ENCODE measurements at places on chromosomes 12 and 14. TPM values are rescaled to one million over a fixed set of nuclear protein-coding genes. Genes with fewer than 3 reads are reported as not detected.

EML1 gene
- 0.68 TPM for total RNA-seq

SCN8A gene
- total RNA-seq: 0.39 TPM

- peaks cover 6% of the 10 kb centered on the region for H3K27me3 ChIP-seq
- no peak for DNase-seq
- peaks cover 9% of the 10 kb centered on the region for H3K4me1 ChIP-seq
- H3K4me3 ChIP-seq: no peak overlapping the region
These were observed 95.8 kb downstream of the EPS8 start for GRCh38 chr12:15693228-15693911.

- no peak for DNase-seq
- H3K27ac ChIP-seq: no peak overlapping the region
- H3K4me3 ChIP-seq: no peak overlapping the region
- H3K36me3 ChIP-seq: no peaks in the 10 kb centered on the region
These were observed 201.0 kb downstream of the KTN1 start for GRCh38 chr14:55781046-55781445.

DNA sequence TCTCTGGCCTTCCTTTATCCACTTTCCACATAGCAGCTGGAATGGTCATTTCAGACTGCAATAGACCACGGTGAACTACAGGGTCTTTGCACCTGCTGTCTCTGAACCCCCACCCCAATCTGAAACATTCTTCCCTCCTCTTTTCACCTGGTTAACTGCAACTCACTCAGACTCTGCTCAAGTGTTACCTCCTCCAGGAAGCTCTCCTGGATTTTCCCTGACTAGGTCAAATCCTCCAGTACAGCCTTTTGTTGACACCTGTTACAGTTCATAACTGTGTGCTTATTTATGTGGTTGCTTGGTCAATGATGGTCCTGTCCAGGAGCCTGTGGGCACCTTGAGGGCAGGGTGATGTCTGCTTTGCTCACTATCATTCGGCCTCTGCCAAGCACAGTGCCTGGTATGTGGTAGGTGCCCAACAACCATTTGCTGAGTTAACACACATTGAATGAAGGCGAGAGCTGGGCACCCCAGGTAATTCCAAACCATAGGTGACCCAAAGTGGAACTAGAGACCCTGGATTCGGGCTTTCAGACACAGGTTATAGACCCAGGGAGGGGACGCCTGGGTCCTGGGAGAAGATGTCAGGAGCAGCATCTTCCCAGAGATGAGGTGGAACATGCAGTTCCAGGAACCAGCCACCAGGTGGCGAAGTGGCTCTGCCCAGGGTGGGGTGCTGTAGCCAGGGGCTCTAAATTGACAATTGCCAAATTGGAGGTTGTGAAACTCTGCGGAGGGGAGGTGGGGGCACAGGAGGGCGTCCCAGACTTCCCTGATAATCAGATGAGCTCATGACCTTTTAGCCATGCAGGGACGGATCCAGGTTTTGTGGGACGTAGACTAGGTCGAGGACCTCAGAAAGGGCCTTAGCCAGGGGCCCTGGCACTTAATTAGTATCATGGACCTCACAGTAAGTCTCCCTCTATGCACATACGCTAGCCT, 28.1 kb downstream of the TRPV4 start:
- H3K36me3 ChIP-seq: no peaks in the 10 kb centered on the region
- no peaks in the 10 kb centered on the region for H3K27me3 ChIP-seq
- H3K4me1 ChIP-seq: no peaks in the 10 kb centered on the region

COX8C gene
- not detected for total RNA-seq

GPR84 gene
- total RNA-seq: 1.8 TPM

GRCh38 chr12:5059358-5059757, 15.7 kb downstream of the KCNA5 start:
- H3K4me3 ChIP-seq: no peak overlapping the region
- DNase-seq: no peak
- H3K27ac ChIP-seq: no peak overlapping the region
- H3K4me1 ChIP-seq: no peaks in the 10 kb centered on the region
- no peaks in the 10 kb centered on the region for H3K27me3 ChIP-seq

DNA sequence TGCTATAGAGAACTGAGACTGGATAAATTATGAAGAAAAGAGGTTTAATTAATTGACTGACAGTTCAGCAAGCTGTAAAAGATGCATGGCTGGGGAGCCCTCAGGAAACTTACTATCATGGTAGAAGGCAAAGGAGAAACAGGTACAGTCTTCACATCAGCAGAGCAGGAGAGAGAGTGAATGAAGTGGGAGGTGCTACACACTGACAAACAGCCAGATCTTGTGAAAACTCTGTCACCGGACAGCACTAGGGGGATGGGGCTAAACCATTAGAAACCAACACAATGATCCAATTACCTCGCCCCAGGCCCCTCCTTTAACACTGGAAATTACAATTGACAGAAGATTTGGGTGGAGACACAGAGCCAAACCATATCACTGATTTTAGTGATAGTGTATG, 682.4 kb downstream of the SLC16A7 start:
- H3K27ac ChIP-seq: no peak overlapping the region
- H3K27me3 ChIP-seq: no peaks in the 10 kb centered on the region
- no peak overlapping the region for H3K4me3 ChIP-seq
- DNase-seq: no peak

GRCh38 chr12:54019924-54020590, 8.2 kb upstream of the HOXC6 start:
- DNase-seq: no peak
- peaks cover 74% of the 10 kb centered on the region for H3K27me3 ChIP-seq
- H3K36me3 ChIP-seq: peaks cover 5% of the 10 kb centered on the region
- H3K27ac ChIP-seq: no peak overlapping the region

GRCh38 chr12:110436231-110436630, 13.9 kb downstream of the ARPC3 start:
- H3K4me1 ChIP-seq: peaks cover 1% of the 10 kb centered on the region
- H3K27me3 ChIP-seq: no peaks in the 10 kb centered on the region
- H3K27ac ChIP-seq: no peak overlapping the region
- DNase-seq: no peak
- H3K4me3 ChIP-seq: no peak overlapping the region

APOF gene
- total RNA-seq: not detected

CRIP1 gene
- total RNA-seq: 185 TPM

KRT79 gene
- not detected for total RNA-seq
